Hematopoietic multipotent progenitor cell treated with erythropoietin and hydrocortisone succinate and interleukin-3 and kit ligand, for 6 days (in vitro differentiated cells): ENCODE measurements at places on chromosomes 12 and 14.

GRCh38 chr12:120618954-120619615 is 21.3 kb upstream of the CABP1 start:
- DNase-seq, result no peak

- no peak for DNase-seq
Measured at GRCh38 chr12:64678248-64678647, 68.0 kb downstream of the RASSF3 start.

- DNase-seq, result no peak
Measured at GRCh38 chr14:79016828-79017505, 846.8 kb downstream of the NRXN3 start.

DNA sequence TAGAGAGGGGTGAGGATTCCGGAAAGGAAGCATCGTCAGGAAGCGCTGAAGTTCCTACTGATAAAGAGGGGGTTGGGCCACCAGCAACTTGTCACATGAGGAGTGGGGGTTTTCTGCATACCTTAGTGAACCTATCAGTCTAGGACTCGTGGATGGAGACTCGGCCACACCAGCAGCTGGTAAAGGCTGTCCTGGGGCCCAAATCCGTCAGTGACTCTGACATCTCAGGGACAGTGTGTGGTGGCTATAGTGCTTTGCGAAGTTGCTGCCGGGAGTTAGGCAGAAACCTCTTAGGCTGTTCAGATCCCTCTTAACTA is 16.4 kb downstream of the RNASE2 start:
- no peak for DNase-seq

GRCh38 chr14:77498120-77498979 is at the start of gene ISM2:
Gene ISM2 (minus strand): TSS chr14:77498816. CDS start chr14:77498793, 23 bp downstream.
- peak; percentile 61 for DNase-seq

GRCh38 chr14:75046899-75047298 is 4.4 kb downstream of the MLH3 start:
- no peak for DNase-seq

DNA sequence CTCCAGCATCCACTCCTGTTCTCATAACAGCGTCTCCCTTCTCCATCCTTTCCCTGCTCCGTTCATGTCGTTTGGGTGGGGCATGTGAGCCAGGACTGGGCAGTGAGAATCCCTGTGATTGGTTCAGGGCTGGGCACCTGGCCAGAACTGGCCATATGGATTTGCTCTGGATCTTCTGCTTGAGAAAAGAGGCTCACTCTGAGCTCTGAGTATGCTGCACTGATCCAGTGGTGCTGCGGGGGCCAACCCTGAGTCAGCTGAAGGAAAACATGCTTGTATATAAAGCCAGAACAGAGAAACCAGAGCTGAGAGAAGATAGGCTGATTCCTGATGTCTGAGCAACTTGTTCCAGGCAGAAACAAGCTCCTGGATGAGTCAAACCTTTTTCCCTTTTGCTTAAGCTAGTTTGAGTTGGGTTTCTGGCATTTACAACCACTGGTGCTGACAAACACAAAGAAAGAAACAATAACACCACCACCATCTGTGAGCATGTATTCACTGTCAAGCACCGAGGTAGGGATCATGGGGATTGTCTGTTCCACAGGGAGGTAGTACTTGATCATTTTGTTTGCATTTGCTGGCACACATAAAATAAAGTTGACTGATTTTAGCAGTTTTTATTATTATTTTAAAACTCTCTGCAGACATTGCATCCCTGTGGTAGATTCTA is 14.0 kb upstream of the HPD start:
- no peak for DNase-seq
